ENCODE measurements at places on chromosomes 6 and 20. TPM values are rescaled to one million over a fixed set of nuclear protein-coding genes. Genes with fewer than 3 reads are reported as not detected.

The SYNE1 gene
- 0.85 TPM for total RNA-seq

The MAK gene
- total RNA-seq = 0.95 TPM

The MMP24 gene
- total RNA-seq = 113 TPM

The PLA2G7 gene
- total RNA-seq = not detected

The EPB41L1 gene
- total RNA-seq = 12.9 TPM

The IRAK1BP1 gene
- 9.2 TPM for total RNA-seq

The HTR1B gene
- not detected for total RNA-seq

The CD24 gene
- 1.3 TPM for total RNA-seq

The LAMP5 gene
- not detected for total RNA-seq

The ZNF512B gene
- 5.9 TPM for total RNA-seq

The C6orf163 gene
- total RNA-seq = 0.34 TPM

The RIMS1 gene
- total RNA-seq = not detected

The FNDC1 gene
- not detected for total RNA-seq

The GPR6 gene
- not detected for total RNA-seq

The MTFR2 gene
- 6.0 TPM for total RNA-seq

The CRISP2 gene
- not detected for total RNA-seq

The ADGB gene
- not detected for total RNA-seq

The PPT2 gene
- 38.5 TPM for total RNA-seq

The QKI gene
- total RNA-seq = 133 TPM

The CLDN20 gene
- not detected for total RNA-seq

The CPNE5 gene
- 28.1 TPM for total RNA-seq

The ZBTB12 gene
- total RNA-seq = 20.0 TPM

The TCF21 gene
- total RNA-seq = not detected

The ME1 gene
- not detected for total RNA-seq

The ENPP3 gene
- total RNA-seq = not detected

The ACSS1 gene
- total RNA-seq = not detected

The POPDC3 gene
- total RNA-seq = 36.4 TPM

The PGC gene
- total RNA-seq = not detected

The CAGE1 gene
- not detected for total RNA-seq

The FIG4 gene
- total RNA-seq = 14.0 TPM

The SPATA25 gene
- total RNA-seq = 1.0 TPM

The TUBB1 gene
- not detected for total RNA-seq

The MAS1 gene
- total RNA-seq = not detected

The FAXC gene
- total RNA-seq = 0.71 TPM

The OTOR gene
- total RNA-seq = not detected

The KCNG1 gene
- total RNA-seq = 0.85 TPM

The FKBP1A gene
- 170 TPM for total RNA-seq

The TP53TG5 gene
- total RNA-seq = not detected

The ENPP4 gene
- not detected for total RNA-seq

The GNAS-AS1 gene
- not detected for total RNA-seq

The RSPO3 gene
- 5.7 TPM for total RNA-seq

The OOEP gene
- not detected for total RNA-seq

The SUMO4 gene
- total RNA-seq = not detected

The DEFB110 gene
- not detected for total RNA-seq

The FAM209A gene
- total RNA-seq = not detected

The TBXT gene
- 2.2 TPM for total RNA-seq

The CLPSL2 gene
- total RNA-seq = not detected

The DDO gene
- not detected for total RNA-seq

The CCN6 gene
- not detected for total RNA-seq

Data from G401 (cell line).